Dorsolateral prefrontal cortex (tissue), 122 donors: ENCODE measurements at places on chromosomes 5 and 9.

DNA sequence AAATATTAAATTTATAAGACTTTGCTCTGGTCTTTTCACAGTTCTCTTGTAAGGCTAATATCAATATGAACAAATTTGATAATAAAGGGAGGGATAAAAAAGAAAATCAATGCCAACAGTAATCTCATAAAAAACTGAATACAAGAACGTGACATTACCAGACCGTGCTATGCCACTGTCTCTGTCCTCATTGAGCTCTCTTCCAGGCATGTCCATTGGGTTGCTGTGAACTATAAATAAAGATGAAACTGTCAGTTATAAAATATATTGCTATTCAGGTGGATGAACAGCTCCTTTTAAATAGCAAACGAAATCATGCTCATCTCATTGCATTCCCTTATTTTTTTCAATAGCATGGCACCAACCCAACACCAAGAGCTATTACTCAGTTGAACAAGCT is 74.0 kb upstream of the RAPGEF6 start:
- no peak for DNase-seq

- DNase-seq, result no peak
Observed at GRCh38 chr9:120071760-120072159, 508.2 kb downstream of the CDK5RAP2 start.

DNA sequence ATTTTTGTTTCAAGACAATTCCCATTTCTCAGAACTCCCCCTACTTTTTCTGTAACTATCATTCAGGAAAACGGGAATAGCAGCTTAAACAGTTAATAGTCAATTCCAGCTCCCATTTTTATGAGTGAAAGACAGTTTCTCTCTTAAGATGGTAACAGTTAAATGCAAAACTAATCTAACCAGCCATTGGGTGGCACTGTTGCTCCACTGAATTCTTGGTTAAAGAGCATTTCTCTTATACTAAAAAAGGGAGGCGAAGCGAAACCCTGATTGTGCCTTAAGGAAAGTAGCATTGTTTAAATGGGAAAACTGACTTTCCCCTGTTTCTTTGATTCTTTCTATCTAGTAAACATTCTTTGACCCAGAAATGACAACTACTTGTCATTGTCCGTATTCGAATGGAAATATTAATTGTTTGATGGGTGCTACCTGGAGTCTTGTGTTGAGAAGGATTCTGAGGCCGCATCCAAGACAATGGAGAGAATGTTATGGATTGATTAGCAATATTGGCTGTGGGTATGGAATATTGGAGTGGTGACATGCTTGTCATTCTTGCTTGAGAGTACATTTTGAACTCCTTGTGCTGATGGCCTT is 507.8 kb downstream of the MAT2B start:
- peak; percentile 6 for DNase-seq

- no peak for DNase-seq
Observed at GRCh38 chr5:131932235-131932634, 13.2 kb downstream of the MEIKIN start.

GRCh38 chr5:15940905-15941304 is 238.7 kb downstream of the MARCHF11 start:
- DNase-seq, result no peak

- no peak for DNase-seq
Observed at GRCh38 chr5:56330167-56330566, 97.0 kb upstream of the ANKRD55 start.
